Stimulated activated CD4-positive, alpha-beta T cell treated with anti-CD3 and anti-CD28 coated beads, Interleukin-4, amount 100 ng/mL, for 24 hours (primary cell): ENCODE measurements at places on chromosomes 6 and 20.
A peak's percentile ranks its signal among the peaks of the same experiment; 100 is the strongest.

DNA sequence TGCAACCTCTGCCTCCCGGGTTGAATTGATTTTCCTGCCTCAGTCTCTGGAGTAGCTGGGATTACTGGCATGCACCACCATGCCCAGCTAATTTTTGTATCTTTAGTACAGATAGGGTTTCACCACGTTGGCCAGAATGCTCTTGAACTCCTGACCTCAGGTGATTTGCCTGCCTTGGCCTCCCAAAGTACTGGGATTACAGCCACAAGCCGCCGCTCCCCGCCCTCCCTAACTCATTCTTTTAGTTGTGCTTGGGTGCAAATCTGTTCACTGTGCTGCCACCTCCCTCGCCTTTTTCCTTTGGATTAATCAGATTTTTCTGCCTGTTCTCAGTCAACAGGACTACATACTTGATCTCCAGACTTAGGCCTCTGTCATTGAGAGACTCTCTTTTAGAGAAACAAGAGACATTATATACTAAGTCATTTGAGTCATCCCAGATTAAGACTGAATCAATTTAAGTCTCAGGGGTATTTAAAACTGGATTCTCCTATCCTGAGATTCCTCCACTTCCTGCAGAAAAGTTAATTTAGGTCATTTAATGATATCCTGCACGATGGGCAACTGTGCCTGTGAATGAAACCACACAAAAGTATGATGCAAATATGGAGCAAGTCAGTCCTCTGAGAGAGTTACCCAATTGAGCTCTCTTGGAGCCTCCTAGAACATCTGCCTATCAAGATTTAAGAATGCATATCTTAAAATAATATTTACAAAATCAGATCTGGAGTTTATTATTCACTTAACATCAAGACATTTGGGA, 136.1 kb upstream of the THEMIS start:
- no peak for DNase-seq

GRCh38 chr20:47487175-47487917, 14.3 kb upstream of the NCOA3 start:
- peak; percentile 72 for DNase-seq

DNA sequence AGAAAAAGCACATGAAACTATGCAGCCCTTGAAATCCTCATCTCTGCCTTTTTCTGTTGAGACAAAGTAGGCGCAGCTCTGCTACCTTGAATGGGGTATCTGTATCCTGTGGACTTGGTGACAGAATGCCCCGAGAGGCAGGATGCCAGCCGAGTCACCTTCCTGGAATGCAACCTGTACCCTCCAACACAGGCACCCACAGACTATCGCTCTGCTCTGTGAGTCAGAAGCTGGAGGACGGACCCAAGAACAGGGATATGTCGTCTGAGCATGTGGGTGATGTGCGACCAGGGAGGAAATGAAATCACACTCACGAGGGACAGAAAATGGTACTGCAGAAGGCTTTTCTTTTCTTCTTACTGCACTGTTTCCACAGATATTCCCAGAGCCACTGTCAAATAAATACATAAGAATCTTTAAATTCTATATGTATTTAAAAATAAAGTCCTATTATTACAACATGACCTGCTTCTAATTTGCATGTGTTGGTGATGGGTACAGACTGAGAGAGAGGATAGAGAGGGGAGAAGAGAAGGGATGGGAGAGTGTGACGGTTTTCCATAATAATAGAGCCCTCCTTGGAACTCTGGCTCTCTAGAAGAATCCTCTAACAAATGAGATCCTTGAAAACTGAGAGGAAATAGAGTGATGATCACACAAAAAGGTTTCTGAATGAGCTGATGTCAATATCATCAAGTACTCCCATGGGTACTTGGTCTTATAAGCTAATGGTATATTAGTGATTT, 308.1 kb downstream of the FOXC1 start:
- peak; percentile 41 for DNase-seq

- DNase-seq, result no peak
These were observed 214.9 kb downstream of the ZFAND3 start for GRCh38 chr6:38034274-38034914.

GRCh38 chr20:49786196-49786595, 26.4 kb upstream of the SLC9A8 start:
- DNase-seq, result no peak

DNA sequence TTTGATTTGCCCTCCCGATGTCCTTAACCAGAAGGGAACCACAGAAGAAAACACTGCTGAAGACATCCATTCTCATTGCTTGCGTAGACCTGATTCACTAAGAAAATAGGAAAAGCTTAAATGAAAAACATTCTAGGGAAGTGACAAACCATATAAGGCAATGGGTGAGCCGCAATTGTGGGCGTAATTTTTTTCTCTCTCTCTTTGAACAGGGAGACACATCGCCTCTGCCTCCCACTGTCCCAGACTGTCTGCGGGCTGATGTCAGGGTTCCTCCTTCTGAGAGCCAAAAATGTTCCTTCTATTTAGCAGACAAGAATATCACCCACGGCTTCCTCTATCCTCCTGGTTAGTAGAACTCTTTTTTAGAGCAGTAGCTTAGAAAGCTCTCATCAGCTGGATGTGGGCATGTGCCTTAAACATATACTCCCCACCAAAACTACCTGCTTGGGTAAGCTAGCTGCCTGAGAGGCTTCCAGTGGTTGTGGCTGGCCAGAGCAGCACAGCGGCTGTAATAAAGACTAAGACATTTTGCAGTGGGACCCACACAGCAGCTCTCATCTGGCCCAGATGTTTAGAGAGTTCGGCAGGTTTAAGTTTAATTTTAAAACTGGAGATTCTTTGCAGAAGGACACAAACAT, 22.7 kb upstream of the CTAGE9 start:
- DNase-seq, result no peak
